Psoas muscle (tissue), 8 donors: ENCODE measurements at places on chromosomes 6 and 20.

DNA sequence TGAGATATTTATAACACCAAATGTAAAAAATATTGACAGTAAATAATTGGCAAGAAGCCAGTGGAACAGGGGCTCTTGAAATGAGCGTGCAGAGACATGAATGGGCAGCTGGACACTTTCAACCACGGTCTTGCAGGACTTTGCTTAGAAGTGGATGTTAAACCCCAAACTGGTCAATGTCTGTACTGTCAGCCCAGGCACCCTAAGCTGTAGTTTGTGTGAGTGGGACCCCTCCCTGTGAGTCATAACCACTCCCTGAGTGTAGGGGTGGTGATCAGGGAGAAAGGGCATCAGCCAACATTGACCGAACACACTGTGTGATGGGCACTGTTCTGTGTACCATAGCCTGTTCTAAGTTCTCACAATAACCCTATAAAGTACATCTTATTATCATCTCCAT, 108.6 kb downstream of the FIG4 start:
- no peak for DNase-seq

- DNase-seq: no peak
Measured at GRCh38 chr6:161422710-161423680, 149.1 kb upstream of the AGPAT4 start.

DNA sequence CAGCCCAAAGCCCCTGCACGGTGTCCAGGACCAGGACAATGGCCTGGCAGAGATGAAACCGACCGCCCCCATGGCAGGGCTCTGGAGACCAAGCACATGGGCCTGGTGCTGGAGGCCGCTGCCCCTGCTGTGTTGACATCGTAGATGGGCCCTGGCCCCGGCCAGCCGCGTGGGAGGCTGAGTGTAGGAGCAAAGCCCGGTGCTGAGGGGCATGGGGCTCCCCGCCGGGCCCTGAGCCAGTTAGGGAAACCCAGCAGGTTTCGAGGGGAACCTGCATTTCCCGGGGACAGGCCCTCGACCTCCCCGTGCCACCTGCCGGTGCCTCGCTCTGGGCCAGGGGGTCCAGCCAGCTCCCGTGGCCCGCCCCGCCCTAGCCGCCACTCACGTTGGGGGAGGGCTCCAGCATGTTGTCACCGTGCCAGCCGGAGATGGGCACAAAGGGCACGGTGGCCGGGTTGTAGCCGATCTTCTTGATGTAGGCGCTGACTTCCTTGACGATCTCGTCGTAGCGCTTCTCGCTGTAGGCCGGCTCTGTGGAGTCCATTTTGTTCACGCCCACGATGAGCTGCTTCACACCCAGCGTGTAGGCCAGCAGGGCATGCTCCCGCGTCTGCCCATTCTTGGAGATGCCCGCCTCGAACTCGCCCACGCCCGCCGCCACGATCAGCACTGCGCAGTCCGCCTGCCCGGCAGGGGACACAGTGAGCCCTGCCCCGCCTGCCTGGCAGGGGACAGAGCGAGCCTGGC, 4.3 kb downstream of the EEF1A2 start:
- peak; percentile 20 for DNase-seq

DNA sequence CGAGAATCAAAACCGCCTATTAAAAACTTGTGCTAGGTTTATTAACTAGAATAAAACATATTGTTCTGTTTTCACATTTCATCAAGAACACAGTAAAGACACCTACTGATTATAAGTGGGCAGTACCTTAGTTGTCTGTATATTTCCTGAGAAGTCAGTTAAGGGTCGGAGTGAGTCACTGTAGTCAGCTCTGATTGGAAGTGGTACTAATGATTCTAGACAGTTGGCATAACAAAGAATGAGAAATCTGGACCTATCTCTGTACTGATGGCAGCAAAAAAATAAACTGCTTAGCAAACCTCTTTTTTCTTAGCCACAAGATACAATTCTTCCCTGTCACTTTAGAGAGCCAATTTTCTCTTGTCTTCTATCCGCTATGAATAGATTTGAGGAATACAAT, 387.3 kb upstream of the ADGRB3 start:
- DNase-seq: no peak

DNA sequence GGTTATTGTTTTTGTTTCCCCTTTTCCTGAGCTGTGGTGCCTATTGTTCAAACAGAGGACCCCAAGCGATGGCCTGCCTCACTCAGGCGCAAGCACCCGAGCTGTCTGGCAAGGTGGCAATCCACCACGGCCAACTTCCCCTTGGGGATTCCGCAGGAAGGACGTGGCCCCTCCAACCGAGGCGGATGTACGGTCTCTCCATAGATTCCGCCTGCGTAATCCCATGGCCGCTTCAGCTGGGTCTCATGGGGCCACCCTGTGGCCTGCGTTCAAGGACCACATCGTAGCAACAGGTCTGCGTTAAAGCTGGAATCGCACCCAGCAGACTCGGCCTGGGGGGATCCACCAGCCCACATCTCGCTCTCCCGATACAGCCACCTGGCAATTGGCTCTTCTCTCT, 79.9 kb downstream of the CEBPB start:
- no peak for DNase-seq

DNA sequence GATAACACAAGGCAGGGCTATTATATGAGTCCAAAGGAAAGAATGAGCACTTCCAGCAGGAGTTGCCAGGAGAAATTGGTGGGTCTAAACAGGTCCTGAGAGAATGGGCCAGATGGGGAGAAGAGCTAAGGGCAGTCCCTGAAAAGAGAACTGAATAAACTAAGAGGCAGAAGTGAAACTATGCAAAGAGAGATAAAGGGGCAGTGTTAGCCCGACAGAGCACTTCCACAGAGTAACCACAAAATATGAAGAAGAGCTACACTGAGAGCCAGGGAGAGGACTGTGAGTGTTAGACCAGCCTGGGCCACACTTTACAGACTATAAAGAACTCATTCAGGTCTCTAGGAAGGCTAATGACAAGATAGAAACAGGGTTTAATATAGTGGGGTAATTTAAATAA, 43.8 kb downstream of the RALGAPA2 start:
- DNase-seq: no peak

DNA sequence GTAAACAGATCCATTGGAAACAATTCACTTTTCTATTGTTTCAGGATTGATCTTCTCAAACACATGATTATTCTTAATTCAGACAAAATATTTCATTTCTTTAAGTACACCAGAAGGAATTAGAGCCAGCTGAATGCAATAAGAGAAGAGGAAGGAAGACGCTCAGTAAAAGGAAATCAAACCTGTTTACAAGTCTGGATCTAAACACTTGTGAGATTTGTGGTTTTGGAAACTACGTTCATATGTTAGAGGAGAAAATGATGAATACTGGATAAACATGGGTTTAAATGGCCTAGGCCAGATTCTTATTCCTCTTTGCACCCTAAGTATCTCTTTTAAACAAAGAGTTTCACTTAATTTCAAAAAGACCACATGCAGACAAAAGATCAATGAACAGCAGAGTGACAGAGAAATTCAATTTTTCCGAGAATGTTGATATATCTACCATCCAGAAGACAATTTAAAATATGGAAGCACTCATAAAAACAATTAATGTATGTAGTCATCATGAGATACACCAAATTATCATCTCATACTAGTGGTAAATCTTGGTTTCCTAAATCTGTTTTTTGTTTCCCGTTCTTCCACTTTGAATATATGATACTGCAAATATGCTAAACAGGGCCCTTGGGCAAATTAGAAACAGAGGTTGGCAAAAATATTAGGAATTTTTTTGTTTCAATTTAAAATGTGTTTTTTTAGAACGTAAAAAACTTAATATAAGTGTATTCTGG, 703.5 kb upstream of the CITED2 start:
- DNase-seq: no peak

DNA sequence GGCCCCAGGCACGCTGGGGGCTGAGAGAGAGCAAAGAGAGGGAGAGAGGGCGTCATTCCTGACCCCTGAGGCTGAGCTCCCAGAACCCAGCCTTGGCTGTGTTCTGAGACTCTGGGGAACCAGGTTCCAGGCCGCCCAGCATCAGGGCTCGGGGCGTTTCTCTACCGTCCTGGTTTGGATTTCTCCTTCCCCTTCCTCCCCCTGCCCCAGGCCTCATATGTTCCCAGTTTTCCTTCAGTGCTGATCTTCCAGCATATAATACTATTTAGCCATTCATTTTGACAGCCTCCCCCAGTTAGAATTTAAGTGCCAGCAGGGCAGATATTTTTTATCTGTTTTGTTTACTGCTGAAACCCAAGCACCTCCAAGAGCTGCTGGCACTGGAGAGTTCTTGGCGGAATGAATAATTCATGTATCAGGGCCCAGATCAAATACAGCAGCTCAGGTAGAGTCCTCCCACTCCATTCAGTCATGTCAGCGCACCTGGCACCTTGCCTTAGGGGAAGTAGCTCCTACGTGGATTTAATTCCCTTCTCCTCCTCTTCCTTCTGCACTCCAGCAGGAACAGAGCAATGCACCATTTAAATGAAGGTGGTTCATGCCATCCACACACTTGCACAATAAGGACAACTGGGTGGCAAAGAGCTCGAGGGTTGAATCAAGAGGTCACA, 23.4 kb upstream of the FRMD1 start:
- DNase-seq: no peak

GRCh38 chr6:5300206-5300764, 39.0 kb downstream of the FARS2 start:
- DNase-seq: no peak

DNA sequence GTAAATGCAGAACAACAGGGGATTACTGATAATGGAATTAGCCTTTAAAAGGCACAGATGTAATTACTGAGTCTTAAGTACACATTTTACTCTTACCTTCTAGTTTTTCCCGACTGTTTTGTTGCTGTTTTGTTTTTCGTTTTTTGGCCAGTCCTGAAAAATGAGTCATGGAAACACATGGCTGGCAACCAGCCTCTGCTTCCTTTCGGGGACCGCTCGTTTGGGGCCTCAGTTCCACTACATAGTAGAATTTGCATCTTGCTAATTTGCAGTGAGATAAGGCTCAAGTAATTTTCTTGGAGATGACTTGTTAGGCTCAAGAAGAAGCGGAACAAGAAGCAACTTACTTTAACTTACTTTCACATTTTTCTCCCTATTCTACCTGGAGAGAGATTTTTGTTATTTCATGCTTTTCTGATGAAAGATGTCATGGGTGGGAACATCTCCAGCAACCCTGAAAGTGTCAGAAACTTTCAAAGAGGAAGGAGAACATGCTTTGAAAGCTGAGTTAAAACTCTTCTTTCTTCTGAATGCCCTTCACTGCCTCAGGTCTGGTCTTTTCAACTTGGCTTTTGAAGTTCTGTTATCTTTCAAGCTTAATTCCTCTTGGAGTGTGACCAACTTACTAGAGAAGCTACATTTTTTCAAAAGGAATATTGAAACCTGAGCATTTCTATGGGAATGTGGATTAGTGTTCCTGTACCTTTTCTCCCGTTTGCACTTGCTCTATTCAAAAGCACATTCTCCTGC, 71.5 kb upstream of the HDAC2 start:
- DNase-seq: no peak

DNA sequence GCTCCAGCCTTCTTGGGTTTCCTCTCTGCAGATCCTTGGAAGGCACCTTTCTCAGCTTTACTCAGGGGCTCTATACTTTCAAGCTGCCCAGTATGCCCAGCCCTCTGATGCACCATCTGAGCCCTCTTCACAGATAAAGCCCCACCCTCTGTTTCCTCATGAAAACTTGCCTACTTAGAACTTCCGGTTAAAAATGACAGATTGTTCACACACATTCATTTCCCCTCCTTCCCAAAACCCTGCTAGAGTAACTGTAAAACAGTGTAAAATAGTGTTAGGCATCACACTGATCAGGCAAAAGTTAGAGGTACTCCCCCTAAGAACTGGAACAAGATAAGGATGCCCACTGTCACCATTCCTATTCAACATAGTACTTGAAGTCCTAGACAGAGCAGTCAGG, 14.0 kb upstream of the GCM1 start:
- no peak for DNase-seq

DNA sequence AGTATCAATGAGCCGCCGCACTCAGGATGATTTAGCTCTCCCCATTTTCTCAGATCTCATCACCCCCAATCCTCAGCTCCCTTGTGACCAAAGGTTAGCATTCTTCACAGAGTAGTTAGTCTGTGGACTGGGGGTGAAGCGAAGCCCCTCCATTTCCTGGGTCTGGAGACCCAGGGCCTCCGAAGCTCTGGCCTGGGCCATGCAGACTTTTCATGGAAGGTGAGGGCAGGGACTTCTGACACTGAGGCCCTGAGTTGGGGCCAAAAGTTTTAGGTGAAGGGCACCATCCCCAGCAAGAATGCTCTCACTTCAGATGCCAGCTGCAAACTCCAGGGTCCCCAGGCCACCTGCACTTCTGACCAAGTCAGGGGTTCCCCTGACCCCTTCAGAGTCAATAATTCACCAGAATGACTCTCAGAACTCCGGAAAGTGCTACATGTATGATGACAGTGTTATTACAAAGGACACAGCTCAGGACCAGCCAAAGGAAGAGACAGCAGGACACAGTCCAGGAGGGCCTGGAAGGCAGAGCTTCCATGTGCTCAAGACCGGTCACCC, 65.7 kb upstream of the DUSP22 start:
- no peak for DNase-seq

DNA sequence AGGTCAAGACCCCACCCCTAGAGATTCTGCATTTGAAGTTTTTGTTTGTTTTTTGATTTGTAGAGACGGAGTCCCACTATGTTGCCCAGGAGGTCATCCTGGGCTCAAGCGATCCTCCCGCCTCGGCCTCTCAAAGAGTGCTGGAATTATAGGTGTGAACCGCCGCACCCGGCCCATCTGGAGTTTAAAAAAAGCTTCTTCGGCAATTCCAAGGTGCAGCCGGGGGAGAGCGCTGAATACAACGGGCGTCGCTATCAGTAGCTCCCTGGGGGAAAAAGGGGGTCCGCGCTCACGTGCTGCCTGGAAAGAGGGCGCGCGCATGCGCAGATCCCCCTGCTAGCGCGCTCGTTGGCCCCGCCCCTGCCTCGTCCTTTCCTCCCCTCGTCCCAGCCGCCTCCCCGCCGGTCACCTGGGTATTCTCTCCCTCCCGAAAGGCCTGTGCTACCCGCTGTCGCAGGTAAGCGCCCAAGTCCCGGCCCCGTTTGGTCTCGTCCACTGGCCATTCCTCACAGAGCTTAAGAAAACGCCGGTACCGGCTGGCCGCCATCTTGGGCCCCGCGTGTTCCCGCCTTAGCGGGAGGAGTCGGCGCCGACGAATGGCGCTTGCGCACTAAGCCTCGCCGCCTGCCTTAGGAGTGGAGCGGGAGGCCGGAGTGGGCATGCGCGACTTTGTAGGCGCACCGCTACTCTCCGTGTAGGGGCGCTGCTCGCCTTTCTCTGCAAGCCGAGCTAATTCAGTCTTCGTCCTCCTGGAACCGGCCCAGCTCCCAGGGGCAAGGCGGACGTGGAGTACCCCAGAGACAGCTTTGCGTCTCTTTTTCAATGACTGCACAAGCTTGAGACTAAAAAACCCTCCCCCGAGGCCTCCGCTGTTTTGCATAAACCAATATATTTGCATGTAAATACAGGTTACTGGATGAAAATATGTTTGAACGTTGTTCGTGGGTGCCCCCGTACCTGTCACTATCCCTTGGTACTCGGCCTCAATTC, at the start of gene UQCC2:
TSS of gene UQCC2 (minus strand) at position 561 of the 990 bp plus-strand sequence. CDS start at position 547, 14 bp downstream.
- peak; percentile 99 for DNase-seq

GRCh38 chr6:27893836-27894807, 18.1 kb downstream of the OR2B2 start:
- DNase-seq: peak; percentile 83

- no peak for DNase-seq
Measured at GRCh38 chr6:140923048-140923447, 1209.7 kb upstream of the GJE1 start.

- no peak for DNase-seq
Measured at GRCh38 chr6:42101186-42101657, 41.2 kb downstream of the C6orf132 start.

GRCh38 chr6:5998236-5998635, 8.5 kb downstream of the NRN1 start:
- no peak for DNase-seq

GRCh38 chr6:110681543-110682459, 133.5 kb downstream of the CDK19 start:
- no peak for DNase-seq

GRCh38 chr6:108921547-108922361, 73.5 kb downstream of the ARMC2 start:
- DNase-seq: peak; percentile 33
